Kidney epithelial cell (primary cell): ENCODE measurements at places on chromosomes 7 and 10. TPM values are rescaled to one million over a fixed set of nuclear protein-coding genes. Genes with fewer than 3 reads are reported as not detected.

The COBL gene
- 6.4 and 7.1 TPM in 2 replicates for total RNA-seq

The KIN gene
- total RNA-seq: 15.3 and 16.9 TPM in 2 replicates

The CAMK1D gene
- total RNA-seq: 2.3 and 3.4 TPM in 2 replicates

DNA sequence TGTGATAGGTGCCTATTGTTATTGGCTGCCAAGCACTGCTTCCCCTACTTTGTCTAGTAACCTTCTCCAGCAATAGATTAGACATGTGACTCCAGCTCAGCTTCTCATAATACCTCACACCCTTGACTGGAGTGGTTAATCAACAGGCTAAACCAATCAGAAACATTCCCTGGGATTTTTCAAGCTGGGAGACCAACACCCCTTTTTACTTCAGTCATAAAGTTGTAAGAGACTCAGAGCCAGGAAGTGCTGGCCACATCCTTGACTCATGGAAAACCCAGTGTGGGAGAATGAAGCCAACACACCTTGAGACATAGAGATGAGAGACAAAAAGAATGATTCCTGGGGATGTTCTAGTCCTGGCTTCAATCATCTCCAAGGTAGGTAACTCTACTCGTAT, 62.6 kb upstream of the HECTD2 start:
- DNase-seq: no peak

The CYTH3 gene
- 24.9 and 44.8 TPM in 2 replicates for total RNA-seq

DNA sequence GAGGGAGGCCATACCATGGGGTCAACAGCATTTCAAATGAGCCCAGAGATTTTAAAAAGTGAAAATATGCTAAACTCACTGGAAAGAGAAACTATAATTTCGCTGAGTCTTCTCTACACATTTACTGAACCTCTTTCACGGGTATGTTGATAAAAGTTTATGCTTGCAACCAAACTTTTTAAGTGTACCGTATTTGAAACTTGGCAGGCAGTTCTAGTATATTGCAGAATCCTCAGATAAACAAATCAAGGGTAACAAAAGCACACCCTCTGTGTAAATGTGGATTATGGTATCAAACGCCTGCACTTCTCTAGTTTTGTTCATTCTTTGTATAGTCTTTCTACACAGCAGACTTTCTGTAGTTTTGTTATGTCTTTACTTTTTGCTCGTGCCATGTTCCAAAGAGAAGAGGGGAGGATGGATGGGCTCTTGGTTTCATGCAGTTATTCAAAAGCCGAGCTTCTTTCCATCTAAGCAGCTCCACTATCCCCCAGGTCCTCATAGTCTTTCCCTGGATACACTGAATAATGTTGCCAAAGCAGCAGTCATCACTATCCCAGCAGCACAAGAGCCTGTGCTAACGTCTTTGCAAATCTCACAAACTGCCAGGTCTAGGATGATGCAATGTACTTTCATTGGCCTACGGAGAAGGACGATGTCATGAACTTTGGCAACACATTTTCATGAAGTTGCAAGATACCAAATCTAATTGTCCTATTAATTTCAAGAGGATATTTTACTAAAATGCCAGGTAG, 131.2 kb downstream of the MPP7 start:
- no peak for DNase-seq

DNA sequence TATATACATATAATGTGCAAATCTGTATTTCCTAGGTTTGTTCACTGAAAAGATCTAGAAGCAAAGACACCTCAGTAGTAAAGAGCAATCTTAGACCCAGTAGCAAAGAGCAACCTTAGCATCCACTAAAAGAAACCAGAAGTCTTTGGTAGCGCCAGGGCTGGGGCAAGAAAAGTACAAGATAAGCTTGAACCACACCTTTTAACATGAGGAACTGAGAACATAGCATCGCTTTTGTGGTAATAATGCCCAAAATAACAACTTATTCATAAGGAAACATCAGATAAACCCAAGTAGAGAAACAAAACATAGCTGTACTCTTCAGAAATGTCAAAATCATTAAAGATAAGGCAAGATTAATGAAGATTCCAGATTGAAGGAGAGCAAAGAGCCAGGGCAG, 173.4 kb downstream of the IMMP2L start:
- no peak for DNase-seq

The RBM20 gene
- total RNA-seq: 3.3 and 3.8 TPM in 2 replicates

- DNase-seq: no peak
Observed at GRCh38 chr10:57884407-57884806, 383.3 kb downstream of the IPMK start.

The LRRC17 gene
- 6.2 and 6.8 TPM in 2 replicates for total RNA-seq

The FBXO24 gene
- total RNA-seq: 0.55 and 0.79 TPM in 2 replicates

DNA sequence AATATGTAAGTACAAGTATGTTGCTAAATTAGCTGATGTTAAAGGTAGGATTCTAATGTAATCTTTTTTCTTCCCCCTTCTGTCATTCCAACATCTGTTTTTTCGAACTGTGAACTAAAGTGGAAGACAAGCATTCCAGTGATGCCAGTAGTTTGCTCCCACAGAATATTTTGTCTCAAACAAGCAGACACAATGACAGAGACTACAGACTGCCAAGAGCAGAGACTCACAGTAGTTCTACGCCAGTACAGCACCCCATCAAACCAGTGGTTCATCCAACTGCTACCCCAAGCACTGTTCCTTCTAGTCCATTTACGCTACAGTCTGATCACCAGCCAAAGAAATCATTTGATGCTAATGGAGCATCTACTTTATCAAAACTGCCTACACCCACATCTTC, 62.7 kb downstream of the WAC start:
- no peak for DNase-seq

GRCh38 chr10:4086131-4086898, 301.3 kb upstream of the KLF6 start:
- no peak for DNase-seq

DNA sequence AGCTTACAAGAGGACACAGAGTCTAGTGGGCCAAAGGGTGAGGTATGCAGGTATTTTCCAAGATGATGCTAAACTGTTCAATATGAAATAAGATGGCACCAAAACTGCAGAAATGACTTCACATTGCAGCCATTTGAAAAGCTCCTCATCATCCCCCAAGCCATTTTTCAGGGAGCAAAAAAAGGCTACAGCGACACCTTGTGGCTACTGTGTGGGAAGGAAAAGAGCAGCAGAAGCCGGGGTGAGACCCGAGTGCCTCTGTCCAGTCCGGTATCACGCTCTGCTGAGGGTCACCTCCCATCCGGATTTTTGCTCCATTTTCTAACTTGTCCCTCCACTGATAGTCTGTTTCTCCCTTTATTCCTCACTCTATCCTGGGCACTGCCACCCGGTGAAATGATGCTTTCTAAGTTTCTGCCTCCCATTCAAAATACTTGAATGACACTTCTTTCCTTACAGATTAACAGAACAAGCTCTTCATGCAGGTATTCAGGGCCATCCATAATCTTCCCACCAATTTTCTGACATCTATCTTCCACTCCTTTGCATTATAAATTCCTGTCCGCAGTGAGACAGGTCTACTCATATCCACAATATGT, 220.2 kb downstream of the DGKI start:
- no peak for DNase-seq

- no peak for DNase-seq
Observed at GRCh38 chr10:26064106-26064505, 130.1 kb downstream of the MYO3A start.

DNA sequence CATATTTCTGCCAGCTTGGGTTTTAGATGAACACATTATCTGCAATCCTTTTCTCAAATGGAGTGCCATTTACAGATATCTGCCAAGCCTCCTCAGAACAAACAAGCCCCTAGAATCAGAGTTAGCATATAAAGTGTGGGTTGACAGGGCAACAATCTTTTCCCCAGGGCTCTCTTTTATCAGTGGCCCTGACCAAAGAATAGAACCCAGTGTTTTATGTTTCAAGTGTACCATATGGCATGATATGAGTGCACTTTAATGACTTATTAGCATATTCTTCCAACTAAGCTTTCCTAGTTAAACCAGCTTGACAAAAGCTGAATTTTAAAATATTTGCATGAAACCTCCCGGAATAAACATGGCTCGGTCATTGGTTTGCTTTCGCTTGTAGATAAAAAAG, 57.3 kb downstream of the EVX1 start:
- DNase-seq: no peak

The STRIP2 gene
- total RNA-seq: 2.3 and 3.5 TPM in 2 replicates

The GLI3 gene
- 6.2 and 7.3 TPM in 2 replicates for total RNA-seq

DNA sequence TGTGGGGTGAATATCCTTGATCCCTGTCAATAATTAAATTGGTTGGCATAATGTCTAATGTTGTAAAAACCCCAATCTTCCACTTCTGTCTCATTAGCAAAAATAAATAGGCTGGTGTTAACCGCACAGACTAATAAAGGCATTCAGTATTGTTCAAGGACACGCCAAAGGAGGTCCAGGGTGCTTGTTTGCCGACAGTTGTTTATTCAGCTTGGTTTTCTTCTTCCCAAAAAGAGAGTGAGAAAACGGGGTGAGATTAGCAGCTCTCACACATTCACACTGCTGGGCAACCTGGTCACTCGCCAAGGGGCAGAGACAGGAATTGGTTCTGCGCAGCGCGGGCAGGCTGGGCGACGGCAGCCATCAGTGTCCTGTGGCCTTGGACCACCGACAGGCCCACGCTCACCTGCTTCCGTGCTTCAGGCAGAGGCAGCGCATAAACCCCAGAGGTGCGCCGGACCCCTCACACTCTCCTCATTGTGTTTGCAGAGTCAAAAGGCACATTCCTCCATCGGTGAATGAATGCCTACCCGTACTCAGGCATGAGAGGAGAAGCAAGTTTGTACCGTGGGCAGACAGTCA, 26.2 kb upstream of the LMBR1 start:
- no peak for DNase-seq

The PLXNA4 gene
- total RNA-seq: 0.14 and 5.9 TPM in 2 replicates

DNA sequence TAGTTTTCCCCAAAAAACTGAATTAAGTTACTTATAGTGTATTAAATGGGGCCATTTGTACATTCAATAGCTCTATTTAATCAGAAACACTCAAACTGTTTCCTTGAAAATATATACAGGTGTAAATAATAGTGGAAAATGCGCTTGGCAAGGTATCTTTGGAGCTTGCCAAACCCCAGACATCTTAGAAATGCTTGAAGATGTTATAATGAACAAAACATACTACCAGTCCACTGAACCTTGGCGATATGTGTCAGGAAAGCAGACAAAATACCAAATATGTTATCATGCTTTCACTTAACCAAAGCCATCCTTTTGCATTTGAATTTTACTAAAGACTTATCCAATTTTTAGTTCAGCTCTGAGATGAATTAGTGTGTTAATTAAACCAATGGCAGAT, 352.7 kb upstream of the SEMA3A start:
- DNase-seq: no peak

DNA sequence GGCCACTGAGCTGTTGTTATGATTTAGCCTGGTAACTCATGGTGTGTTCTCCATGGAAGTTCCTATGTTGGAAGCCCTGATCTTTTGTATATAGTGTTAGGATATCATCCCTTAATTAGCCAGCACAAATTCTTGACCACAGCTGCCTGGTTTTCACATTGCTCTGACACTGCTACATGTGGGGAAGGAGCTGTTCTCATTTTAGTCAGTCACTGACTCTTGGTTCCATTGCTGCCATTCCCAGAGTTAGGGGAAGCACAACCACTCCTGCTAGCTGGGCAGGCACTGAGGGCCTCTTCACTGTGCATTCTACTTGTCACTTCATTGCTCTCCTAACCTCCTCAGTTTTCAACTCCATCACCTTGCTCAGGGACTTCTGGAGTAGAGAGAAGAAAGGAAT, 98.4 kb upstream of the GJD4 start:
- no peak for DNase-seq

GRCh38 chr7:36473454-36474282, 84.0 kb downstream of the ANLN start:
- DNase-seq: no peak

The DAGLB gene
- 13.6 and 18.1 TPM in 2 replicates for total RNA-seq

GRCh38 chr10:30422151-30422695, 11.8 kb upstream of the MAP3K8 start:
- DNase-seq: no peak

GRCh38 chr10:24381235-24382010, 172.5 kb downstream of the KIAA1217 start:
- DNase-seq: no peak

DNA sequence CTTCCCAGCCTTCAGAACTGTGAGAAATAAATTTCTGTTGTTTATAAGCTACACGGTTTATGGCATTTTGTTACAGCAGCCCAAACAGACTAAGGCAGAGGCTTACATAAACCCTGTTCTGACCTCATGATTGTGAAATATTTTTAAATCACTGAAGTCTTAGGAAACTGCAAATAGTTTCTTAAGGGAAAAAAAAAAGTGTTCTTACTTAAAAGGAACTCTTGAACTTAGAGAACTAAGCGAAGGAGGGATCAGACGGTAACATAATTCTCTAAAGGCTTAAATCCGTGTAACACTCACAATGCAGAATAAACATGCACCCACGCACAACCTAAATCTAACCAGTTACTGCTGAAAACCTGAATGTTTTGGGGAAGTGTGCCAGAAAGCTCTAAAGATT, 749.1 kb upstream of the LRRTM3 start:
- no peak for DNase-seq

GRCh38 chr7:47941136-47941844, 7.0 kb downstream of the PKD1L1 start:
- DNase-seq: no peak

GRCh38 chr10:109969760-109970346, 37.9 kb upstream of the ADD3 start:
- no peak for DNase-seq

DNA sequence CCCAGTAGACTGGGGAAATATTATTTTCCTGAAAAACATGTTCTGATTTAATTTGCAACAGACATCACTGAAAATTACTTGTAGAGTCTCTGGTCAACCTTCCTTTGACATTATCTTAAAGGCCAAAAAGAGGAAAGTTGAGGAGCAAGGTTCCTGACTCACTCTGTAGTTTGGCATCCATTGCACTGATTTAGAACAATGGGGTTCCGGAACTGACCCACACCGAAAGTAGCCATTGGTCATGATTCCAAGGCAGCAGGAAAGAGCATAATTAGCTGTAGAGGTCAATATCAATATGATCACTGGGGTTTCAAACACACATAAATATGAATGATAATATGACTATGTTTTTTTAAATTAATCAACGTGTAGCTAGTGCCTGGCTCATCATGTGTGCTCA, 65.8 kb downstream of the DNMBP start:
- DNase-seq: no peak

The C10orf143 gene
- 0.75 and 0.88 TPM in 2 replicates for total RNA-seq

- no peak for DNase-seq
Observed at GRCh38 chr7:78179211-78179610, 380.6 kb downstream of the PHTF2 start.

The OPN4 gene
- not detected in 2 replicates for total RNA-seq

DNA sequence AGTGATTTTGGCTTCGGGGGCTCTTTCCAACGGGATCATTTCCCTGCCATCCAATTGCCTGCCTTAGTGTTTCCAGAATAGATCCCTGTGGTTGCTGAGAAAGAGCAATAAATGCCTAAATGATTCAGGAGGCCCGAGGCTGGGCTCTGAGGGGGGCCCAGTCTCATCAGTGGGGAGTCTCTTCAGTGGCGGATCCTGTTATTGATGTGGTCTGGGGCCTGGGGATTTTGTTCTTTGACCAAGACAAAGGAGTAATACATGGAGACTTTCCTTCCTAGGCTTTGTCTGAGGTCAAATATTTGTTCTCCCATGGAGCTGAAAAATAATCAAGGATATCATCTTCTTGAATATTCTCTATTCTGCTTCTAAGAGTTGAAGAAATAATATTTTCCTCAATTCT, 40.8 kb downstream of the TAS2R41 start:
- no peak for DNase-seq

The GPRIN2 gene
- total RNA-seq: 9.2 and 17.0 TPM in 2 replicates

- no peak for DNase-seq
Observed at GRCh38 chr7:24912874-24913514, 67.0 kb downstream of the OSBPL3 start.

GRCh38 chr7:69643265-69643664, 45.0 kb downstream of the AUTS2 start:
- DNase-seq: no peak

- DNase-seq: no peak
Observed at GRCh38 chr10:64350665-64351064, 829.5 kb downstream of the REEP3 start.
